ENCODE measurements at places on chromosomes 2 and 18.
A peak's percentile ranks its signal among the peaks of the same experiment; 100 is the strongest.

DNA sequence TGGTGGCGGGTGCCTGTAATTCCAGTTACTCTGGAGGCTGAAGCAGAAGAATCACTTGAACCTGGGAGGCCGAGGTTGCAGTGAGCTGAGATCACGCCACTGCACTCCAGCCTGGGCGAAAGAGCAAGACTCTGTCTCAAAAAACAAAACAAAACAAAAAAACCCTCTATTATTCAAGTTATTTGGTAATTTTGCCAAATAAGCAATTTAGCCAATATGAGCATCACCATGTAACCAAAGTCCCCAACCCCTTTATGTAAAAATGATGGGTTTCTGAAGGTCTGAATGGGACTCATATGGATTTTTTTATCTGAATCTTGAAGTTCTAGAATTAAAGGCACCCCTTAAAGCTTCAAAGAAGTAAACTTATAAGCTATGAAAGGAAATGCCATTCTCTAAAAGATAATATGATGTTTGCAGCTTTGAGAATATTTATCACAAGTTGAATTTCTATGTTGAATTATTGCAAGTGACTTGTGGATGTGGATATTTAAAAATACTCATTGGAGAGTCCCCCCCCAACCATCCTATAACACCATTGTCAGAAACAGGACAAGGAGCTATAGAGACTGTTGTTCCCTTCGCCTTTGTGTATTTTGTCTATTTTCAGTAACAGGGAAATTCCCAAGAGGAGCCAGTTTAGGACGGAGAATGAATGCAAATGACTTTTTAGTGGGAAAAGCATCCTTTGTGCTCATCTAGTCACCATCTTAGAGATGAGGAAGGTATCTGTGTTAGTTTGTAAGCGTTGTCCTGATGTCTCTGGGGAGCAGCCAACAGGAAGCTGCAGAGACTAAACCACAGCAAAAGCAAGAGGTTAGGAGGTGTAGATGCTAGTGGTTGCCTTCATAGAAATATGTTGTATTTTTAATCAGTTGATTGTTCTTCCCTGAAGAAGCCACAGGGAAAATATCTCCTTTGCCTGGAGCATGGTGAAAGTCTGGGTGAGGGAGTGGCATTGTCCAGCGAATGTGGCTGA is 68.3 kb downstream of the TET3 start:
- no peak for DNase-seq

DNA sequence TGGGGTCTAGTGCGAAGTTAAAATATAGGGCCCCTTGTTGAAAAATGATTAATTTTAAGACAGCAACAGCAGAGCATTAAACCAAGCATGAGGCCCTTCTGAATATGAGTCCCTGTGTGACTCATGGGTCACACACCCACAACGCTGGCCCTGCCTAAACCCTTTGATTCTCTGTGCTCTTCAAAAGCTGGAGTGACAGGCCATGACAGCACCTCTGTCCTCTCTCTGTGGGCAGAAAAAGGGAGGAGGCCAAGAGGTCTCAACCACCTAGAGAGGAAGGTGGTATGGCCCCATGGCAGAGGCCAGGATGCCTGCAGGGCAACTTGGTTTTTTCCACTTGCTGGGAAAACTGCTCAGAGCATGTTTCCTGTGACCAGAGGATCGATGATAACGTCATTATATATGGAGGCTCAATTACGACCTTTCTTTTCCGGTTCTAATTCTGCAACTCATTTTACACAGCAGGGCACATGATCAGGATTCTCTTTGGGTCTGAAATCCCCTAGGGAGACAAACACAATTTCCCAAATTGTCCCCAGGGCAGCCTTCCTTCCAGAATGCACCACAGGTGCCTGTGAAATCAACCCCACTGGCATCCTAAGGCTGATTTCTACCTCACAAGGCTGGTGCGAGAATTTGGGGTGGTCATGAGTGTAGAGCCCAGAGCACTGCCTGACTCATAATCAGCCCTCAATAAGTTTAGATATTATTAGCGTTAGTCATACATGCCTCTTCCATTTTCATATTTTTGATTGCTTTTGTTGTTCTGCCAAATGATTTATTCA is 102.0 kb upstream of the PPP1CB start:
- DNase-seq = peak; percentile 71

DNA sequence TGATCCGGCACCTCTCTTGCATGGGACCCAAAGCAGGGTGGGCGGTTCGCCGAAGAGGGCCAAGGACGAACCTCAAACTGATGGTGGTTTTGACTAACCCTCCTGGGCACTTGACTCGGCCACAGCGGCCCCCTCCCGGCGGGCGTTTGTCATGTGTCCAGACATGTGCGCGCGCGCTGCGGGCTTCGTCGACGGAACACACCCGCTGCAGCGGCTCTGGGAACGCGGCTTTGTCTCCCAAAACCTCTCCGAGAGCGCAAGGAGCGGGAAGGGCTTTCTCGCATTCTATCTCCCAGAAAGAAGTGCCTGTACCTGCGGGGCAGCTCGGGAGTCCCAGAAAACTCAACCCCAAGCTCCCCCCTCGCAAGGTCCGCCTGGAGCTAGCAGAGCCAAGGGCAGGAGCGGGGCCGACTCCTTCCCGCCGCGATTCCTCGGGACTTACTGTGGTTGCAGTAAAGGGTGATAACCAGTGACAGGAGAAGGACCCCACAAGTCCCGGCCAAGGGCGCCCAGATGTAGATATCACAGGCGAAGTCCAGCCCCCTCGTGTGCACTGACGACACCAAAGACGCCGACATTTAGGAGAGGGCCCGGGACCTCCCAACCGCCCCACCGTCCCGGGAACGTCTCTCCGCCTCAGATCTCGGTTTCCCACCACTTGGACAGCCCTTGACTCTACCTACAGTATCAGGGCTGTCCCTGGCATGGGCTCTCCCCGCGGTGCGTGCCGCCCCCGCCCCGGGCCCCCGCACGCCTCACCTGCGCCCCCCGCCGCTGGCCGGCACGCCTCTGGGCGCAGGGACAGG is 1.6 kb downstream of the CD8A start:
- peak; percentile 72 for DNase-seq

DNA sequence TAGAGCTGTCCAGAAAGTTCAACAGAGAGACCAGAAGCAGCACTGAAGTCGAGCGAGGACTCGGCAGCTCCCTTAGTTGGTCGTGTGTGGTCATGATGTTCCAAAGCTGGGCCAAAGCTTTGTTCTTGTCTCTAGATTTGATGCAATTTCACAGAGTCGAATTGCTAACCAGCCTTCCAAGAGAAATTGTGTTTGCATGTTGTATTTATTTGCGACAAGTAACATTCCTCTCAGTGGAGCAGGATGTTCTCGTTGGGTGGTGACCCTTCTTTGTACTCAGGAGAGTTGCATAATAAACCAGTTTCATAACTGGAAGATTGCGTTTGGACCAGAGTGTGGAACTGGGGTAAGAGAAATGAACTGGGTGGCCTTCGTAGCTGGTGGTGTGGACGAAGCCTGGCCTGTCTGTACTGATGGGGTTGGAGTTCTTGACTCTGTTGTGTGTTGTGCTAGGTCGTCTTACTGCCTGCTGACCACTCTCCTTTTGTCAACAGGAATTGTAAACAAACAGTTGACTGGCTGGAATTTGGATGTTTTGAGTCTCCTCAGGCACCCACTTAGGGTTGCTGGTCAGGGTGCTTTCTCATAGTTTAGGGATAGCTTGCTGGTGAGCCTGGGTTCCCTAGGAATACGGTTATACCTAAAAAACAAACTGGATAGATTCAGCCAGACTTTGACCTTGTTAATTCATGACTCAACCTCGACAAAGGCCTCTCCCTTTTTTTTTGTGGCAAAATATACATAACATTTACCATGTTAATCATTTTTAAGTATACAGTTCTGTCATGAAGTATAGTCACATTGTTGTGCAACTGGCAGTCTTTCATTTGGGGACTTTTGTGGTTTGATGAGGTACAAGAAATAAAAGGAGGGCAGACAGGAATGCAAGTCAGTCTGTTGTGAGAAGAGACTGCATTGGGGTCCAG is 28.9 kb upstream of the TOGARAM2 start:
- no peak for DNase-seq

GRCh38 chr2:99700482-99701398 is 210.9 kb upstream of the REV1 start:
- DNase-seq = no peak

DNA sequence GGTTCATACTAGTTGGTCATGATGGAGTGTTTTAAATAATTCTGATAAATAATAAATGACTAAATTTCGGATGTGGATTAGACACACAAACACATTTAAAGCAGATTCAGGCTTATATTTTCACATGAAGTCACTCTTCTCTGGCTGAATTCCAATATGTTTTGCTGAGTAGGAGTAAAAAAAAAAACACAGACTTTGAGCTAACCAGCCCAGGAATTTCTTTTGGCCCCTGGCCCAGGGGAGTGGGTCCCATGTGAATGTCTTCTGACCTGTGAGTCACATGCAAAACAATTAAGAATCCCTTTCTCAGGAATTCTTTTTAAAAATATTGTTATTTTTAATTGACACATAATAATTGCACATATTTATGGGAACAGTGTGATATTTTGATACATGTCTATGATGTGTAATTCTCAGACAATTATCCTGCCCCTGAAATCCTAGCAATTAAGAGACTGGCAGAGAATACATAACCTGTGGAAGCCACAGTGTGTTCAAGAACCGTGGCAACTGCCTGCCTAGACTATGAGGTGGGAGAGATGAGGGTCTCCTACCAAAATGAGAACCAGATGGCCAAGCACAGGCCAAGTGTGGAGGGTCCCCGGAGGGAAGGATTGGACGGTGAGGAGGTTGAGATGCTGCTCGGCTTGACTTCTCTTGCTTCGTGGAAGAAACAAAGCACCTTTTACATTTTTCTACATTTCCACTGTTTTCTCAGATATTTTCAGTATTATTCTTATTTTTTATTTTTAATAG is 236.4 kb downstream of the PIEZO2 start:
- no peak for DNase-seq

- DNase-seq = no peak
Measured at GRCh38 chr2:11482473-11483035, 16.6 kb upstream of the E2F6 start.

GRCh38 chr2:229920011-229920641 is 1.7 kb downstream of the TRIP12 start:
- DNase-seq = peak; percentile 29

- no peak for DNase-seq
Measured at GRCh38 chr2:43778233-43778632, 4.4 kb downstream of the DYNC2LI1 start.

DNA sequence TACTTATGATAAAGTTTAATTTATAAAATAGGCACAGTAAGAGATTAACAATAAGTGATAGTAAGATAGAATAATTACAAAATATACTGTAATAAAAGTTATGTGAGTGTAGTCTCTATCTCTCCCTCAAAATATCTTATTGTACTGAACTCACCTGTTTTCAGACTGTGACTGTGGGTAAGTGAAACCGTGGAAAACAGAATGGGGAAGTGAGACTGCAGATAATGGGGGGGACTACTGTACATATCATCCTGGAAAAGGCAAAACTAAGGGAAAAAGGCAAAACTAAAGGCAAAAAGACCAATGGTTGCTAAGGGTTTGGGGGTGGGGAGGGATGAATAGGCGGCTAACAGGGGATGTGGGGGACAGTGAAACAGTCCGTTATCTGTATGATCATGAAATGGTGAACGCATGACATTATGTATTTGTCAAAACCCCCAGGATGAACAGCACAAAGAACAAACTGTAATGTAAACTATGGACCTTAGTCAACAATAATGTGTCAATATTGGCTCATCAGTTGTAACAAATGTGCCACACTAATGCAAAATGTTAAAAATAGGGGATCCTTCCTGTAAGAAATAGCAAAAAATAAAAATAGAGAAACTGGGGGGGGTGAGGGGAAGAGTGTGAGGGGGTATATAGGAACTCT is 93.8 kb downstream of the EPB41L3 start:
- DNase-seq = no peak

GRCh38 chr2:30979822-30980245 is 158.4 kb downstream of the GALNT14 start:
- DNase-seq = peak; percentile 5

- no peak for DNase-seq
Measured at GRCh38 chr2:19881221-19881907, 20.4 kb downstream of the TTC32 start.

GRCh38 chr18:77107292-77107691 is 25.3 kb downstream of the MBP start:
- no peak for DNase-seq

GRCh38 chr2:36459725-36460137 is 104.2 kb downstream of the CRIM1 start:
- no peak for DNase-seq

DNA sequence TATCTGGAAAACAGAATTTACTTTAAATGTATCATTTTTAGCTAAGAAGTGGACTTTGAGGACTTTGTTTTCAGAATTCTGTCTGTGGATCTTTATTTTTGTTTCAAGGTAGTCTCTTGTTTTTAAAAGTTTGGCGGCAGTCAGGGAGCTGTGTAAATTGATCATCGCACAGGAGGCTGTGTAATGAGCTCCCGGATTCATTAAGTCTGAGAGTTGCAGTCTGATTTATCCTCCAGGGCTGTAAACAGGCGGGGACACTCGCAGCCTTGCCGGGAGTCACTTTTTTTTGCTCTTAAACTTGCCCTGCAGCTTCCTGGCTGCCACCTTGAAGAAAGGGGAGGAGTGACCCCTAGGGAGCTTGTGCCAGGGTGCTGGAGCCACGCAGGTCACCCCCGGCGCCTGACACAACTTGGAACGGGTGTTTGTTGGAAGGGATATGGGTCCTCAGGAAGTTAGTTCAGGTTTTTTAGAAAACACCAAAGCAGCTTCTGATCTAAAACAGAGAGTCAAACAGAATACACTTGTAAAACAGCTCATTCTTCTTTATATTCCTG is 76.2 kb downstream of the DCDC2C start:
- no peak for DNase-seq

GRCh38 chr2:234137400-234138014 is 87.0 kb downstream of the SPP2 start:
- no peak for DNase-seq

- DNase-seq = no peak
Measured at GRCh38 chr18:47179520-47179919, 3.4 kb upstream of the IER3IP1 start.

- DNase-seq = no peak
Measured at GRCh38 chr2:221176667-221177066, 395.4 kb downstream of the EPHA4 start.

DNA sequence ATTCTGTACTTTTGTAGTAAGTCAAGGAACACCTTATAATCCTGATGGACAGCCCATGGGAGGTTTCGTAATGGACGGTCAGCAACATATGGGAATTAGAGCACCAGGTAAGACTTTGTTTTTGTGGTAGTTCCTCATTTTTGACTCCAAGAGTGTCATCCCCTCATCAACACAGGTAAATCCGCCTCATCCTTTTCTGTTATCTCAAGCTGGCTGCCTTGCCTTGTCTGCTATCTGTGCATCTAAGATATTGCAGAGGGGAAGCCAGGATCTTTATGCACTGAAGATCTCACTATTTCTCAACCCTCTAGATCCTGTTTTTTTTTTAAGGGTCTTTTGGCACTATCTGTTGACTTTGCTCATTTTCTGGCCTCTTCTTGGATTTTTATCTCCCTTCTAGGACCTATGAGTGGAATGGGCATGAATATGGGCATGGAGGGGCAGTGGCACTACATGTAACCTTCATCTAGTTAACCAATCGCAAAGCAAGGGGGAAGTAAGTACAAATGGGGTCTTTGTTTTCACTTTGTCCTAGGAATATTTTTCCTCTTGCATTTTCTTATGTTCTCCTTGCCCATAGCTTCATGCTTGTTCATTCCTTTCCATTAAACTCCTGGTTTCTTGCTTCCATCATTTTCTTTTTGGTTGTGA is 133.8 kb downstream of the MEIS1 start:
- no peak for DNase-seq

- no peak for DNase-seq
Measured at GRCh38 chr2:239195992-239196391, 204.8 kb downstream of the HDAC4 start.

All from stimulated activated naive CD8-positive, alpha-beta T cell treated with anti-CD3 and anti-CD28 coated beads, Interleukin-15, Interleukin-2, amounts not matched to agents 100 U/mL and 50 U/mL, for 24 hours (primary cell).